ENCODE measurements at places on chromosomes 3 and 15.

GRCh38 chr15:95910643-95911212 lies 419.8 kb upstream of the NR2F2 start:
- DNase-seq, result peak; percentile 89
- H3K4me1 ChIP-seq, result peaks cover 3% of the 10 kb centered on the region
- H3K27ac ChIP-seq, result no peak overlapping the region

DNA sequence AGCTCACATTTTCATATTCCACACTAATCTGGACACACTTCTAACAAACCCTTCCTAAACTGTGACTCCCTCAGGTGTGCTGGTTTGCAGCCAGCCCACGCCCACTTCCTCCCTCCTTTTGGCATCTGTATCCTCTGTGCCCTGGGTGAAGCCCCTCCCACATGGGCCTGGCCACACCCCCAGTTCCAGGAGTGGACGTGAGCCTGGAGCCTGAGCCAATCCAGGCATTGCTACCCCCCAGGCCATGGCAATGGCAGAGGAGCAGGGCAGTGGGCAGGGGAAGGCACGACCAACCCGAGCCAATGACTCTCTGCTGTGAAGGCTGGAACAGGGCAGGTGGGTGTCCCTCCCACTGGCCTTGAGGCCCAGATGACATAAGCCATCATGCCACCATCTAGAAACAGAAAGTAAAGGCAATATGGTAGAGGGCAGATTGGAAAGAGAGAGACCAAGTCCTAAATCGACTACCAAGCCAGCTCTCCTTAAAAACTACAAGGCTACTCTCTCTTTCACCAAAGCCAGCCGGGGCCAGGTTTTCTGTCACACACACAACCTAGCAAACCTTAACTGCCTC lies 18.6 kb downstream of the FAM174B start:
- peaks cover 30% of the 10 kb centered on the region for H3K36me3 ChIP-seq
- H3K4me1 ChIP-seq, result peaks cover 10% of the 10 kb centered on the region
- peak; percentile 88 for DNase-seq
- H3K4me3 ChIP-seq, result no peak overlapping the region
- H3K27me3 ChIP-seq, result no peaks in the 10 kb centered on the region

DNA sequence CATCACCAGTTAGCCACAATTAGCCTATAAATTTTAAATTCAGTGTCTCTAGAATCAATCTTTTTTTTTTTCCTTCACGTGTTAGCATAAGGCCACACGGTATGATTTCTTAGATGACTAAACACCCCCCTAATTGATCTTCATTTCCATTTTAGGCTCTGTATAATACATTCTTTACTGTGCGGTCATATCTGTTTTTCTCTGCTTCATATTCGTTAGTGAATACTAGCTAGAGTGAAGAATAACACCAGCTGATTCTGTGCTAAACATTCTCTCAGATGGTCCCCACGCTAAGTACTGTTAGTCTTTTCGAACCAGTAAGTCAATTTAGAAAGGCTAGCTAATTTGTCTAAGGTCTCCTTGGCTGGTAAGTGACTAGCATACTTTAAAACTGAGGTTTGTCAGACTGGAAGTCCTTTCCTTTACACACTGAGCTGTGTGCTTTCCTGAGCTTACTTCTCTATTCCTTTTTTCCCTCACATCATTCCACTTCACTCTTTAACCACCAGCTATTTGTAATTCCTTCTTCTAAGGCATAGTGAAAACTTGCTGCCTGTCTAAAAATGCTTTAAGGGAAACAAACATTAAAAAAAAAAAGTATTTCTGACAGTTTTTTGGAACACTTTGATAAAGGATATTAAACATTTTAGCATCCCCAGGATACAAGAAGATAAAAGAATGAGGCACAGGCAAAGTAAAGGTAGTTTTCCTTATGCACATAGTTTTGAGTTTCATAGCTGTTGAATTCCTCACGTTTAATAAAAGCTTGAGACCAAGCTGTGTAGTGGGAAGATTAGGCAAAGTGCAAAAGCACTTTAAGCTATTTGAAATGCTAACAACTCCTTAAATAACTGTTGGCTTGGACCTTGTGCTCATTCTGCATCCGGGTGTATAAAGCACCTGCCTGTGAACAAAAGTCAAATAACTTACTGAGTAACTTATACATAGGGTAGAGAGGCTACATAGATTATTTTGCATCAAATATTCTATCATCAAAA lies 17.1 kb downstream of the ZFAND6 start:
- H3K36me3 ChIP-seq, result no peaks in the 10 kb centered on the region
- H3K27me3 ChIP-seq, result no peaks in the 10 kb centered on the region
- no peaks in the 10 kb centered on the region for H3K4me1 ChIP-seq

- H3K4me3 ChIP-seq, result no peak overlapping the region
- H3K27ac ChIP-seq, result no peak overlapping the region
- no peaks in the 10 kb centered on the region for H3K27me3 ChIP-seq
- DNase-seq, result no peak
- H3K4me1 ChIP-seq, result no peaks in the 10 kb centered on the region
- no peaks in the 10 kb centered on the region for H3K36me3 ChIP-seq
Measured at GRCh38 chr3:34145796-34146195, 347.4 kb downstream of the PDCD6IP start.

- no peak overlapping the region for H3K4me3 ChIP-seq
- no peak overlapping the region for H3K27ac ChIP-seq
- no peak for DNase-seq
- no peaks in the 10 kb centered on the region for H3K4me1 ChIP-seq
- H3K27me3 ChIP-seq, result no peaks in the 10 kb centered on the region
- peaks cover 13% of the 10 kb centered on the region for H3K36me3 ChIP-seq
Measured at GRCh38 chr15:48486228-48486627, 155.0 kb downstream of the DUT start.

GRCh38 chr3:42031808-42032480 lies 59.2 kb upstream of the TRAK1 start:
- peaks cover 12% of the 10 kb centered on the region for H3K36me3 ChIP-seq
- peak overlapping the region; percentile 59 for H3K4me3 ChIP-seq
- no peaks in the 10 kb centered on the region for H3K27me3 ChIP-seq
- DNase-seq, result peak; percentile 79
- H3K27ac ChIP-seq, result peak overlapping the region; percentile 76
- H3K4me1 ChIP-seq, result peaks cover 27% of the 10 kb centered on the region

GRCh38 chr3:33439546-33440327 lies 468 bp downstream of the UBP1 start:
- no peaks in the 10 kb centered on the region for H3K4me1 ChIP-seq
- no peaks in the 10 kb centered on the region for H3K27me3 ChIP-seq
- H3K36me3 ChIP-seq, result no peaks in the 10 kb centered on the region

DNA sequence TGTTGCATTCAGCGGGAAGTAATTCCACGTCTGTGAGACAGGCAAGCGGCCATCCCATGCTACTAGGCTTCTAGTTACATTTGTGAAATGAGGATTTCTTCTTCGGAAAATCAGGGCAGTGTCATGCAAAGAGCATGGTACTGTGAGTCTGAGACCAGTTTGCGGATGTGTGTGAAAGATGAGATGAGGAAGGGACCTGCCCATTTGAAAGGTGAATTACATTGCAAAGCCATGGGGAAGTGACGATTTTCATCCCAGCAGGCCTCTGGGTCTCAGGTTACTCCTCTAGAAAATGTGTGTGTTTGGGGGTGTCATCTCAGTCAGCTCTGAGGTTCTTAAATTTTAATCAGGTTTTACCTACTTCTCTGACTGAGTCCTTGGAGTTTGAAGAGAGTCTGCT lies 16.1 kb downstream of the TLE3 start:
- peaks cover 29% of the 10 kb centered on the region for H3K4me1 ChIP-seq
- no peak for DNase-seq
- peaks cover 87% of the 10 kb centered on the region for H3K36me3 ChIP-seq
- no peaks in the 10 kb centered on the region for H3K27me3 ChIP-seq
- H3K27ac ChIP-seq, result no peak overlapping the region
- no peak overlapping the region for H3K4me3 ChIP-seq

DNA sequence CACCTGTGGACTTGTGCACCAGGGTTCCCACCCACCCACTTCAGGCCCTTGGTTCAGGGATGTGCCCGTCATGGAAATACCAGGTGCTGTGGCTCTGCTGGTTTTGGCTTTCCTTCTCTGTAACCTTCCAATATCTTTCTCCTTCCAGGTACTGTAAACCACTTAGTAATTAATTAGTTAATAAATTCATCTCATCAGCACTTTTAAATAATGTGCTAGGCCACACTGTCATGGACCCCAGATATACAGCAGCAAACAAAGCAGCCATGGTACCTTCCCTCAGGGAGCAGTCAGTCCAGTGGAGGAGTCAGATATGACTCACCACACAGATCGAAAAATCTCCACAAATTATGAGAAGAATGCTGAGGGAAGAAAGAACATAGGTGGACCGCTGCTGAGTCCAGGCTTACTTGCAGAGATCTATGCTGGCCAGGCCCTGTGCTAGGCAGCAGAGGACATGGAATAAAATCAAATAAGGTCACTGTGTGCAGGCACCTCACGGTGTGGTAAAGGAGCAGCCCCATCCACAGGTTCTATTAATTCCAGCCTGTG lies 6.8 kb upstream of the GATA2 start:
- DNase-seq, result no peak
- H3K36me3 ChIP-seq, result no peaks in the 10 kb centered on the region
- H3K4me3 ChIP-seq, result no peak overlapping the region
- peaks cover 3% of the 10 kb centered on the region for H3K4me1 ChIP-seq

- no peak for DNase-seq
- no peaks in the 10 kb centered on the region for H3K36me3 ChIP-seq
- no peak overlapping the region for H3K4me3 ChIP-seq
- H3K4me1 ChIP-seq, result no peaks in the 10 kb centered on the region
Measured at GRCh38 chr15:100966997-100967396, 47.8 kb downstream of the LRRK1 start.

DNA sequence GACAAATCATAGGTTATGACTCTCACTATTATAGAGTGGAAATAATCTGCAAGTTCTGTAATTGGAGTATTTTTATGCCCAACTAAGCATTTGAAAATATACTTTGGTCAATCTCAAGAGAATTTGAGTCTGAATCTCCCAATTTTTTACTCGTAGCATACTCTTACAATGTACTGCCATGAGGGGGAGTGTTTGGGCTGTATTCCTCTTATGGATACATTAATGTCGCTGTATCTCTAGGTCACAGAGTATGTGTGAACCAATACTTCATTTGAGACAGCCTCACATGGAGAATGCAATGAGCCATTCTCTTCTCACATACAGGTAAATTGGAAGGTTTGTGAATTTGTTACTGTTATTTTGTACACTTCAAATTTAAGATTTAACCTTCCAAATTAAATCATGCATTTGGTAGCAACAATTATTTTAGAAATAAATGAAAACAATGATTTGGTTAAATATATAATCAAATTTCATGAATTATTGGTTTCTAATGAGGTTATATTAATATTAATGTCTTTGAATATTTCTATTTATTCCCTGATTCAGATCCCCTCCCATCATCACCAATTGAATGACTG lies 5.5 kb upstream of the CD200 start:
- no peaks in the 10 kb centered on the region for H3K36me3 ChIP-seq
- H3K4me3 ChIP-seq, result no peak overlapping the region
- no peaks in the 10 kb centered on the region for H3K27me3 ChIP-seq

GRCh38 chr3:9978710-9979305 lies 7.8 kb downstream of the EMC3 start:
- peaks cover 69% of the 10 kb centered on the region for H3K36me3 ChIP-seq
- H3K27ac ChIP-seq, result no peak overlapping the region
- no peak for DNase-seq
- no peaks in the 10 kb centered on the region for H3K4me1 ChIP-seq
- no peaks in the 10 kb centered on the region for H3K27me3 ChIP-seq

DNA sequence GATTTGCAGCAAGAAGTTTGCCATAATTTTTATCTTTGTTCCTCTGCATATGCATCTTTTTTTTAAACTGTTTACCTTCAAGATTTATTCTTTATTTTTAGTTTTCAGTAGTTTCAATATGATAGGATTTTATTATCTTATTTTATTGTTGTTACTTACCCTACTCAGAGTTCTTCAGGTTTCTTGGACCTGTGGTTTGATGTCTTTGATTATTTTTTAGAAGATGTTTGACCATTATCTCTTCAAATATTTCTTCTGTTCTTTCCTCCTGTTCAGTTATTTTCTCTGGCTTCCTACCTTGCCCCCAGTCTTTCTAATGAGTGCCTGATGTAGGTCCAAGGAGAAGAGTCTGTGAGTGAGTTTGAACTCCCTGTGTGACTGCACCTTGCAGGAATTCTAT lies 137.7 kb downstream of the FILIP1L start:
- H3K4me1 ChIP-seq, result no peaks in the 10 kb centered on the region
- no peaks in the 10 kb centered on the region for H3K27me3 ChIP-seq
- H3K27ac ChIP-seq, result no peak overlapping the region
- no peak for DNase-seq
- no peaks in the 10 kb centered on the region for H3K36me3 ChIP-seq

GRCh38 chr15:100680726-100681125 lies 78.3 kb downstream of the ASB7 start:
- H3K4me3 ChIP-seq, result no peak overlapping the region
- no peaks in the 10 kb centered on the region for H3K27me3 ChIP-seq
- no peak for DNase-seq
- H3K36me3 ChIP-seq, result no peaks in the 10 kb centered on the region

DNA sequence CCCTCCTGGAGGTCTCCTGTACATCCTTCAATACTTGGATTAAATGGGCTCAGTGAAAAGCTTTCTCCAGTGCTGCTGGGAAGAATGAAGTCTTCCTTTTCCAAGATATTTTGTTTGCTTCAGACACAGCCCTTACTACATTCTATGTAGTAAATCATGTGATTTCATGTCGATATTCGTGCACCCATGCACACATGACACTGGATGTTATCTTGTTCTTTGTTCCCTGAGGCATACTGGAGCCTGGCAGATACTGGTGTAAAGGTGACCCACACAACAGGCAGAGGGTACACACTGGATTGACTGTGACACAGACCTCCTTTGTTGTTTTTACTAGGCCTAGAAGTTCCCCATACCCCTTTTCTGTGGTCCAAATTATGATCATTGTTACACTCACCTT lies 40.3 kb upstream of the ATP2C1 start:
- no peak for DNase-seq
- H3K4me1 ChIP-seq, result no peaks in the 10 kb centered on the region
- H3K27ac ChIP-seq, result no peak overlapping the region
- H3K4me3 ChIP-seq, result no peak overlapping the region
- no peaks in the 10 kb centered on the region for H3K36me3 ChIP-seq

DNA sequence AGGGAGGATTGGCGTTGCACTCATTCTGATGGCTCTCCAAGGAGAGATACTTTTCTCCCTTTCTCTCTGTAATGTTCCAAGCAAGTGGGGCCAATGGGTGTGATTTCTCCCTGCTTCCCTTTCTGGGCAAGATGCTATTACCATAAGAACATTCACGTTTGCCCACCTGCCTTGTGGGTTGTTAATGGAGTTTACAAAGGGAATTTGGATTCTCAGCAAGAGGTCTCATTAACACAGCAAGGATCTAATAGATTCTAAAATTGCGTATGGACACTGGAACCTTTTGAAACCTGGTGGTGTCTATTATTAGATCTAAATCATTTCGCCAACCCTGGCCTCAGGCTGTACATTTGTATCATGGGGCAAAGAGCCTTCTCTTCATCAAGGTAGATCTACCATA lies 74.1 kb downstream of the SLCO3A1 start:
- H3K27ac ChIP-seq, result no peak overlapping the region
- H3K36me3 ChIP-seq, result no peaks in the 10 kb centered on the region
- H3K4me3 ChIP-seq, result no peak overlapping the region
- DNase-seq, result no peak

- DNase-seq, result no peak
- H3K27me3 ChIP-seq, result no peaks in the 10 kb centered on the region
- H3K4me1 ChIP-seq, result no peaks in the 10 kb centered on the region
- H3K36me3 ChIP-seq, result no peaks in the 10 kb centered on the region
- no peak overlapping the region for H3K27ac ChIP-seq
Measured at GRCh38 chr3:12273045-12273695, 15.7 kb upstream of the PPARG start.

- no peaks in the 10 kb centered on the region for H3K36me3 ChIP-seq
- no peak overlapping the region for H3K27ac ChIP-seq
- H3K27me3 ChIP-seq, result no peaks in the 10 kb centered on the region
- H3K4me1 ChIP-seq, result peaks cover 4% of the 10 kb centered on the region
- no peak overlapping the region for H3K4me3 ChIP-seq
- no peak for DNase-seq
Measured at GRCh38 chr3:120634539-120634938, 38.4 kb downstream of the NDUFB4 start.

All from endodermal cell (in vitro differentiated cells).